ENCODE measurements at places on chromosomes 11 and 22.

DNA sequence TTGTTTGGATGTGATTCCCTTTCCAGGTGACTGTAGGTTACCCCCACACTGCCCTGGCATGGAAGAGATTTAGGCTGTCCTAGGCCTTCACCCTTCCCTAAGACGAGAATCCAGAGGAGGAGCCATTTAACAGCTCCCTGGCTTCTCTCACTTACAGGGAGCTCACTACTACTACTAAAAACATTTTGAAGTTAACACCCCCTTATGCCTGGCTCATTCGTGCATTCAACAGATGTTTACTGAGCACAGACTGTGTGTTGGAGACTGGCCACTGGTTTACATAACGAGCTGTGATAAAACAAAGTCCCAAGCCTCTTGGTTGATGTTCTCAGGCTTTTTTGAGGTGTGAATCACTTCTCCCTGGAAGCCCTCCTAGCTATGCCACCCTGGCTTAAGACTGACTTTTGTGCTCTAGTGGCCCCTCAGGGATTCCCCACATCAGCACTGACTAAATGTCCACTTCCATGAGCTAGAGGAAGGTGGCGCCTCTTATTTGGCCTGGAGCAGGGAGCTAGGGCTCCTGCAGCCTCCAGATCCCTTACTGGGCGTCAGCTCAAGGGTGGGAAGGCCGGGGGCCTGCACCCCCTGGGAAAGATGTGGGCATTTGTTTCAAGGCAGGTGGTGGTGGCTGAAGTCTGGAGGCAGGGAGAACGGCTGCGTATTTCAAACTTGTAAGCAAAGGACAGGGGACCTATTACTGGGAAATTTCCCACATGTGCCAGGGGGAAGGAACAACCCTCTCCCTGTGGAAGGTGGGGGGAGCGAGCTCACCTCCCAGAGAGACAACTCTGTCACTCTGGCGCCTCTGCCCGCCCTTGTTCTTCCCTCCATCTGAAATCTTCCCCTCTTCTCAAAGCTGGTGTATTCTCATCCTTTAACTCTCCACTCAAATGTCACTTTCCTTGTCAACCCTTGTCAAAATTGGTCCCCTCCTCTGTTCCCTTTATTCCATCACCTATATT, 19.4 kb upstream of the MALAT1 start:
- DNase-seq = no peak

GRCh38 chr22:43297270-43298061, 45.7 kb downstream of the SCUBE1 start:
- DNase-seq = no peak

DNA sequence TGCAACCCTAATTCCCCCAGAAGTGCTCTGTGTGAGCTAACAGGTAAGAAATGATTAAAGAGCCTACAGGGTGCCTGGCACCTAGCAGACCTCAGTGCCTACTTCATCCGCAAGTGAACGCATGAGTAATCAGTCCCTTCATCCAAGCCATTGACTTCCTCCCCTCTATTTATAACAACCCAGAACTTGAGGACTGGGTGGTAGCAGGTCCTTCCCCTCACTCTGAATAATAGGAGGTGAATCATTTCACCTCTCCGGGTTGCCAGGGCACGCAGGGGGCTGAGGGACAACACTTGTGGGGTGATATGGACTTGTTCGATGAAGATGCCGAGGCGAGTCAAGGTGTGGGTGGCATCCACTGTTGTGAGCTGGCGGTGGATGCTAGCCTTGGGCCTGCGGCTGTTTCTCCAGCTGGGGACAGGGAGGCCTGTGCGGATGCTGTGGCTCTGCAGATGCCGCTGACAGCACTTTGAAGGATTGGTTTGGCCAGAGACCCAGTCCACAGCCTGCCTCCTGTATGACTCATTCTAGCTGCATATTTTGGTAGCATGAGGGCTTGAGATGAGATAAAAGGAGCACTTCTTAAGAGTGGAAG, 11.7 kb upstream of the SORL1-AS1 start:
- peak; percentile 54 for DNase-seq

GRCh38 chr11:70140711-70141485, 62.2 kb upstream of the FADD start:
- no peak for DNase-seq

GRCh38 chr22:37298748-37299495, 16.6 kb downstream of the CYTH4 start:
- no peak for DNase-seq
